ENCODE measurements at places on chromosomes 16 and 17.

DNA sequence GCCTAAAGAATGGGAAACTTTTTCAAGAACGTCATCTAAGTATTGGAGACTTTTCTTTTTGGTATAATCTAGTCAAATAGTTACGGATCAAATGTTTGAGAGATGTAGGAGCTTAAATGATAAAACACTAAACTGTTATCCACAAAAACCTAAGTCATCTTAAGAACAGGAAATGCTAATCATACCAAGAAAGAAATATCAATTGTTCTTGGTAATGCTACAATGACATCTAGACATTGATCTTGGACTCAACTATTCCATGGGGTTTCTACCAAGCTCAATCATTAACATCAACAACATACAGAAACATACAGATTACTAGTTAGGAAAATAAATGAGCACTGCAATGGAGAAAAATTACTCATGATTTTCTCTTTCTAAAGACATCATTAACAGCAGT is 3.8 kb downstream of the NUDT21 start:
- no peak for DNase-seq

- DNase-seq = no peak
Observed at GRCh38 chr17:76408037-76408849, 23.8 kb downstream of the SPHK1 start.

DNA sequence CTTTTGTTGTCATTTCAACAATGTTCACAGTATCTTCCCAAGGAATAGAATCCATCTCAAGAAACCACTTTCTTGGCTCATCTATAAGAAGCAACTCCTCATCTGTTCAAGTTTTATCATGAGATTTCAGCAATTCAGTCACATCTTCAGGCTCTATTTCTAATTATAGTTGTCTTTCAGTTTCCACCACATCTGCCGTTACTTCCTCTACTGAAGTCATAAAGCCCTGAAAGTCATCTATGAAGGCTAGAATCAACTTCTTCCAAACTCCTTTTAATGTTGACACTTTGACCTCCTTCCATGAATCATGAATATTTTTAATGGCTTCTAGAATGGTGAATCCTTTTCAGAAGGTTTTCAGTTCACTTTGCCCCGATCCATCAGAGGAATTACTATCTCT is 102.1 kb downstream of the CDH13 start:
- no peak for DNase-seq

GRCh38 chr17:61005358-61005757 is 327.7 kb downstream of the BCAS3 start:
- no peak for DNase-seq

DNA sequence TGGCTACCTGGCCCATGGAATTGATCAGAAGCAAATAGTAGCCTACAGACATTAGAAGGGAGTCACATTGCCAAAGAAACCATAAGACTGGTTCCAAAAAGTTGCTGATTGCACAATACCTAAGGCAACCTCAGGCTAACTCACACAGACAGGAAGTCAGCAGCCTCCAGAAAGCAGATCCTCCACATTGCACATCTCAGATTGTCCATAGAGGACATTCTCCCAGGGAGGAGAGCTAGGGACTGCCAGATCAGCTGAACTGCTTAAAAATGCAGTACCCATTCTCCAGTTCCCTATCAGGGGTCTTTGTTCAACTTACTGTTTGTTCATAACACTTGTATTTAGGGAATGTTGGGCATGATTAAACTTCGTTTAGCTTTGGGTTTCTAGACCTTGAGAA is 4.2 kb downstream of the CCL3 start:
- no peak for DNase-seq

GRCh38 chr17:65055708-65056638 is 567 bp downstream of the GNA13 start:
- no peak for DNase-seq

GRCh38 chr17:11707586-11707985 is 109.3 kb downstream of the DNAH9 start:
- DNase-seq = no peak

DNA sequence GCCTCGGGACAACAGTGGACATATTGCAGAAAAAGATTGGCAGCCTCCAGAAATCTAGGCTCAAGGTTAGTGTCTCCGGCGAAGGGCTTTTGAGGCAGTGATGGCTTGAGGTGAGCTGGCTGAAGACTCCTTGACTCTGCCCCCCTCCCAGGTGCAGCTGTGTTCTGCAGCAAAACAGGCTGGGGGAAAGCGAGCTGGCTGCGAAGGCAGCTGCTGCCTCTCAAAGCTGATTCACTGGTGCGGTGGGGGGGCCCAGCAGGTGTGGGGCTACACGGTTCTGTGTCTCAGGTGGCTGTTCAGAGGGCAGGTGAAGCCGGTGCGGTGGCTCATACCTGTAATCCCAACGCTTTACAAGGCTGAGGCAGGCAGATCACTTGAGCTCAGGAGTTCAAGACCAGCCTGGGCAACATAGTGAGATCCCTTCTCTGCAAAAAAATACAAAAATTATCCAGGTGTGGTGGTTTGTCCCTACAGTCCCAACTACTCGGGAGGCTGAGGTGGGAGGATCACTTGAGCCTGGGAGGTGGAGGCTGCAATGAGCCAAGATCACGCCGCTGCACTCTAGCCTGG is 22.9 kb downstream of the C16orf96 start:
- DNase-seq = no peak

- DNase-seq = no peak
Observed at GRCh38 chr16:54344646-54345630, 58.4 kb upstream of the IRX3 start.

DNA sequence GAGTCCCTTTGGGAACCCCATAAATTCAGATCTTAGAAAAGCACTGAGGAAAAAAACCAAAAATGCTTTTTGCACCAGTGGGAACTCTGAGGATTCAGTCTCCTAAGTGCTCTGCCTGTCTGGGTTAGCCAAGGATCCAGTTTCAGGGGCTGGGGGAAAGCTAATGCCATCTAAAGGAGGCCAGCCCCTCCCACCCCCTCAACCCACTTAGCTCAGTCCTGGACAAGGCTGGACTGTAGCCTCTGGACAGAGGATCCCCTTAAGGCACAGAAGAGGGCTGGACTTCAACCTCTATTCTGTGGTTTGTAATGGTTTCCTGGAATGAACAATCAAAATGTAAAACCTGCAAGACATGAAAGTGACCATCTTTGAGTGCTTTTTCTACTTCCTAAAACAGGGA is 356.1 kb upstream of the ZFHX3 start:
- no peak for DNase-seq

- DNase-seq = no peak
Observed at GRCh38 chr17:38874505-38875400, 4.9 kb downstream of the LASP1 start.

DNA sequence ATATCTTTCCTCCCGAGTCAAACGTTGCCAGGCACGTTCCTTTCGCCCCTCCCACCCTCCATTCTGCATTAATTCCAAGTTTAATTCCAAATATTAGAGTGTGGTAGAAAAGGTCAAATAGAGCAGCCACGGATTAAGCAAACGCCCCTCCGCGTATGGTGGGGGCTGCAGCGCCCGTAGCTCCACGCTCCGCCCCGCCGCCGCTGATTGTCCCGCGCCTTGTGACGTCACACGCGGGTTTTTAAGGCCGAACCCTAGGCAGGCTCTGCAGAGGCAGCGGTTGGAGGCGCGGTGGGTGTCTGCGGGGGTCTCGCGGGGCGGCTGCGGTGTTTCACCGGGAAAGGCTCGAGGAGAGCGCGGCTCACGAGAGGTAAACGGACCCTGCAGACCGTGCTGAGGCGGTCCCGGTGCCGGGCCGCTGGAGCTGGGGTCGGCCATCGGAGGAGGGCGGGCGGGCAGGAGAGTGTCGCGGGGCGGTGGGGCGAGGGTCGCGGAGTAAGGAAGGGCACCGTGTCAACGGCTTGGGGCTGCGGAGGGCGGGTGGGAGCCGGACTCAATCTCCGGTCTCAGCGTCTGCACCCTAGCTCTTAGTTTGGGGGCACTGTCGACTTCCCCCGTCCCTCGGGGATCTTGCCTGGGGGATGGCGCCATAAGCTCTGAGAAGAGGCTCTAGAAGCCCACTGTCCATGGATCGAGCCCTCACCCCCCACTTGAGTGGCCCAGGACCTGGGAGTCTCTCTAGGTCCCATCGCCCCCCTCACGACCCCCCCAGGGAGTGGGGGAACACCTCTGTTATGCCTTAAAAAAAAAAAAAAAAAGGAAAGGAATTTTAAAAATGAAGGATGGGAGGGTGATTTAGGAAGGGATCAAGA is at the start of gene ARL4D:
TSS of gene ARL4D (plus strand) at position 270 of the 872 bp plus-strand sequence. CDS start 740 bp downstream, outside the sequence.
- DNase-seq = no peak
